ENCODE measurements at places on chromosomes 3 and 15.
A peak's percentile ranks its signal among the peaks of the same experiment; 100 is the strongest.

DNA sequence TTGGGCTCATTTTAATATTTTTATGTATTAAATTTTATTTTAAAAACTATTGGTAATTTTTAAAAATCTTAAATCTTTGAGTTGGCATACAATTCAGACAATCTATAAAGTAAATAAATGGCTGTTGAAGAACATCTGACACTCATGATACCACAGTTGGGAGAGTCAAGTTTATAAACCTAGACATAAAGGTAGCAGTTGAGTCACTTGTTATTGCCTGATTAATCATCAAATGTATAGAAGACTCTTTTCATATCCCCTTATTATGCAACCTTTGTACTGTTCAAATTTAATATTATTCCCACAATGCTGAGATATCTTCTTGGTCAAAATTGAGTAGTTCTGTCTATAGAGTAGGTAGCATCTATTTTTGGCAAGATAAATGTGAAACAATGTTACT is 19.6 kb downstream of the PAQR9 start:
- no peak for DNase-seq

GRCh38 chr3:3998140-3998922 is 199.1 kb downstream of the LRRN1 start:
- DNase-seq: no peak

DNA sequence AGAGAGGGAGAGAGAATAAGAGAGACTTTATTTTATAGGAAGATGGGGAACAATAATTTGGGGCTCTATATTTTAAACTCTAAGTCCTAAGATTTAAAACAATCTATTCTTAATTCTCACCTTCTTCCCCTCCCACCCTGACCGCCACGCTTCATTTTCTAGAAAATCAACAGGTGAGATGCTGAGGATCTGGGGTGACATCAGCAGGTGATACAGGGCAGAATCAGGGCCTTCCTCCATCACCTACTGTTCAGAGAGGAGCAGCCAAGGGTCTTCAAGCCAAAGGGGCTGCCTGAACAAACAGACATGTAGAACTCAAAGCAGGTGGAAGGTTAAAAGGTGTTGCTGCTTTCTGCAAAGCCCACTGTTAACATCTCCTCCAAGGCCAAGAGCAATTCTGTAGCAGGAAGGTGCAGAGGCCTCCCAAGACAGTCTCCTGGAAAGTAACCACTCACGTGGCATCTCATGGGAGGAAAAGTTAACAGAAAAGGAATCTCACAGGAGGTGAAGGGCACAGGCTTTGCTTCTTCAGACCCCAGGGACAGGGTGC is 183.6 kb upstream of the TLE3 start:
- DNase-seq: no peak

DNA sequence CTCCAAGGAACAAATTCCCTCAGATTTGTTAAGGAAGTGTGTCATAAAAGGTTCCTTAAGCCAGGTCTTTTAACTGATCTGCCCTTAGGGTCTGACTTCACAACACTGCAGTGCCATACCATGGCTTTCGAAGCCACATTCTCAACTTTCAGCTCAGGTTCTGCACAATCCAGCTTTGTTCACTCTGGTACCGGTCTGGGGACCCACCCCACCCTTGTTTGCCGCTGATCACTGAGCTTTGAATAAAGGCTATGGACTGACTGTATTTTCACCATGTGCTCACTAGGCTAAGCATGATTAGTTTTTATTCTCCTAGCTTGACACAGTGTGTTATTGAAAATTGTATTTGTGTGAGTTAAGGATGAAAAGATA is 15.9 kb downstream of the SNX1 start:
- no peak for DNase-seq

DNA sequence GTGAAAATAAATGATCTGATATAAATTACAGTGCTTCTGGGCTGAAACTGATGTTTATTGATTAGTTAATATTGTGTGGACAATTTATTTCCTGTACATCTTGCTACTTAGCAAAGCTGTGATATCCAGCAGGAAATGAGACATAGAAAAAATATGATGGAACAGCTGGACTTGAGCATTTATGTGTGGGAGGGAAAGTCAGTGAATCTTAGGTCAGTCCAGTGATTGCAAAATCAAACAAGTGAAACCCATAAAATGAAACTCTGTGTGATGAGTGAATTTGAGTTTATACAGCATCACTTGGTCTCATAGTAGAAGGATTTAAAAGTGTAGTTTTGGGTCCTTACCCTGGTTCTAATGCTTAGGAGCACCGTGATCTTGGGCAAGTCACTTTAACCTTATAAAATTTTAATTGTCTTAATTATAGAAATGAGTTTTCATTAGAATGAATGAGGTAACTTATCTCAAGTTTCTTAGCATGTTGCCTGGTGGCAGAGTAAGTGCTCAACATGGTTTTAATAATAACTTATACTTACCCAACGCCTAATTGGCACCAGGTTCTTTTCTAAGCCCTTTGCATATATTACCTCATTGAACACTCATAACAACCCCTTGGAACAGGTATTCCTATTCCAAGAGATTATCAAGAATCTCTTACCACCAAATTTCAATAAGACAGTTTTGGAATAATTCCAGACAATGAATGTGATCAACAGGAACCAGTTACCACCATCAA is 194.6 kb downstream of the ADAMTSL3 start:
- no peak for DNase-seq

- no peak for DNase-seq
Measured at GRCh38 chr3:127542441-127542952, 48.0 kb downstream of the TPRA1 start.

DNA sequence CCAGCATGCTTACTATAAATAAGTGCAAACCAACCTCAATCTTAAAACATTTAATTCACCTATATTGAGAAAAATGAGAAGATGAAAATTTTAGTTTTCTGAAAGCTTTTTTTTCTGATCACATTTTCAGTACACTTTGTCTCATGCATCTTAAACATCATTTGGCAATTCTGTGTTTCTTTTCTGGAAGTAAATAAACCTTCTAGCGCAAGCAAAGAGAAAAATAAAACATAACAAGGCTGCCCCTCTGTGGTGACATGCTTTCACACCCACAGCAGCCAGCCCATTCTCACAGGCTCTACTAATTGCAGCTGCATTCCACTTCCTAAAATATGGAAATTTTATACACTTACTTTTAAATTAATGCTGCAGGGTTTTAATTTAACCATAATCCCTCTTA is 90.1 kb downstream of the NEK10 start:
- no peak for DNase-seq

DNA sequence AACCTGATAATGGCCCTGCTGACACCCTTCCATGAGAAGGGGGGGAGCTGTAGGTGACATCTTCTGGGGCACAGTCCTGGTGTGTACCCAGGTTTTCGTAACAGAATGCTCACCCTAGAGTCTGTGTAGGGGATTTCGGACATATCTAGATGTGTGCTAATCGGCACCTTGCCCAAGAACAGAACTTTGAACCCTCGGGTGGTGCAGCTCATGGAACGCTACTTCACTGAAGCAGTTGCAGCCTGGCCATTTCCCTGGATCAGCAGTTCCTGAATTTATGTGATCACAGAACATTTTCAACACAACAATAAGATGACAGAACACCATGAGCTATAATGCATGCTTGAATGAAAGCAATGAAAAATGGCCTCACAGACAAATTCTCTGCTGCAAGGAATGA is 57.5 kb upstream of the MUC13 start:
- no peak for DNase-seq

GRCh38 chr15:64640146-64640871 is 135.1 kb downstream of the RBPMS2 start:
- no peak for DNase-seq

GRCh38 chr3:174776123-174776522 is 83.0 kb upstream of the NAALADL2 start:
- DNase-seq: no peak

GRCh38 chr3:61697301-61697700 is 135.9 kb downstream of the PTPRG start:
- DNase-seq: no peak

GRCh38 chr3:32757618-32758374 is 60.0 kb upstream of the TRIM71 start:
- no peak for DNase-seq

GRCh38 chr15:28096670-28097431 is 2.3 kb downstream of the OCA2 start:
- DNase-seq: no peak

- no peak for DNase-seq
Measured at GRCh38 chr15:62428259-62428658, 263.2 kb upstream of the C2CD4B start.

- no peak for DNase-seq
Measured at GRCh38 chr3:161126495-161126894, 21.3 kb upstream of the B3GALNT1 start.

DNA sequence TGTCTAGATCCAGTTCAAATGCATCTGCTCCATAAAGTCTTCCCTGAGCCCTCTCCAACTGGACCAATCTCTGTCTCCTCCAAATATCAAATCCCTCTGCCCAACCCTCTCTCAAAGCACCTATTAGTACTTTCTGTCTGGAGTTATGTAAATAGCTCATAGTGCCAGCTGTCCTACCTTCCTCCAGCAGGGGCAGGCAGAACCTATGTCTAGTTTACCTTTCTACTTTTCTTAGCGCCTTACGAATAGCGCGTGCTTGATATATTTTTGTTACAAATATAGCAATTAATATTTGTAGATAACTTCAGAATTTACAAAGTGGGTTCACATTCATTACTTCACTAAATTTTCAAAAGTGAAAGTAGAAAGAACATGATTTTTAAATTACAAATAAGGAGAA is 14.0 kb upstream of the CCDC80 start:
- DNase-seq: no peak

- DNase-seq: no peak
Measured at GRCh38 chr3:55488398-55489055, 1.4 kb upstream of the WNT5A start.

DNA sequence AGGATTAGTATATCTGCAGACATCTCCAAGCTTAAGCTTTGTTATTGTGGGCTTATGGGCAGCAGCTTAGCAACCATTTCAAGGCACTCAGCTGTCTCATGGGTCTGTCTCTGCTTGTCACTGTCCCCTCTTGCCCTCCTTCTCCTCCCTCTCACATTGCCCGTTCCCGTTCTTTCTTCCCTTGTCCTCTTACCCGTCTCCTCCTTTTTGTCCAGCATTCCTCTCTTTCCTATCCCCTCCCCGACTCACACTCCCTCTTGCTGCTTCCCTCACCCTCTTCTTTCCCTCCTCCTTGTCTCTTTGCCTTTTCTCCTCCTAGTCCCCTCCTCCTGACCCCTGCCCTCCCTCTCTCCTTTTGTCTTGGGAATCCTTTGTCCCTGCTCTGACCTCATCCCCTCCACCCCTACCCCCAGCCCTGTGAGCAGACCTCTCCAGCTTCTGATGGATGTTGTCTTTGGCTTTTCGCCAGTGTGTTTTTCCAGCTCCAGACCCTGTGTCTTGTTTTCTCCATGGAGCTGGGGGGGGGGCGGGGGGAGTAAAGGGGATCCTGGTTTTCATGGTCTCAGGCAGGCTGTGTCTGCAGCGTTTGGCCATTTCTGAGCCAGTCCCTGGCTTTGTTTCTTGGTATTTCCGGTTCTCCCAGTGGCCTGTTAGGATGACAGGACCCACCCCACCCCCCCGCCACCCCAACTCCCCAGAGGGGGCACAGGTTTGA is 47.9 kb upstream of the TRAK1 start:
- no peak for DNase-seq

DNA sequence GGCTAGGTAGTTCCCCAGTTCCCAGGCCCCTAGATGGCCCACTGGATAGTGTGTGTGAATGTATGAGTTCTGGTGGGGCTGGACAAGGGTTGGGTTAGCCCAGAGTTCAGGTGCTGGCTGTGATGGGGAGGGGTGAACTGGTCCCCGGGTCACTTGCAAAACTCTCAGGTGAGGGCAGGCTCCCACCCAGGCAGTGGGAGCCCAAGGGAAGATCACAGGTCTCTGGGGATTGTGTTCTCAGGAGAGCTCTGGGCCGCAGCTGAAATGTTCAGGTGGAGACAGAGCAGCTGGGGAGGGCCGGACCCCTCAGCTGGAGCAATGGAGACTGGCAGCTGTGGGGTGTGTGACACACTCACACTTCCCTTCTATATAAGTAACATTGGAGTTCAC is 12.8 kb upstream of the FAM98B start:
- no peak for DNase-seq

DNA sequence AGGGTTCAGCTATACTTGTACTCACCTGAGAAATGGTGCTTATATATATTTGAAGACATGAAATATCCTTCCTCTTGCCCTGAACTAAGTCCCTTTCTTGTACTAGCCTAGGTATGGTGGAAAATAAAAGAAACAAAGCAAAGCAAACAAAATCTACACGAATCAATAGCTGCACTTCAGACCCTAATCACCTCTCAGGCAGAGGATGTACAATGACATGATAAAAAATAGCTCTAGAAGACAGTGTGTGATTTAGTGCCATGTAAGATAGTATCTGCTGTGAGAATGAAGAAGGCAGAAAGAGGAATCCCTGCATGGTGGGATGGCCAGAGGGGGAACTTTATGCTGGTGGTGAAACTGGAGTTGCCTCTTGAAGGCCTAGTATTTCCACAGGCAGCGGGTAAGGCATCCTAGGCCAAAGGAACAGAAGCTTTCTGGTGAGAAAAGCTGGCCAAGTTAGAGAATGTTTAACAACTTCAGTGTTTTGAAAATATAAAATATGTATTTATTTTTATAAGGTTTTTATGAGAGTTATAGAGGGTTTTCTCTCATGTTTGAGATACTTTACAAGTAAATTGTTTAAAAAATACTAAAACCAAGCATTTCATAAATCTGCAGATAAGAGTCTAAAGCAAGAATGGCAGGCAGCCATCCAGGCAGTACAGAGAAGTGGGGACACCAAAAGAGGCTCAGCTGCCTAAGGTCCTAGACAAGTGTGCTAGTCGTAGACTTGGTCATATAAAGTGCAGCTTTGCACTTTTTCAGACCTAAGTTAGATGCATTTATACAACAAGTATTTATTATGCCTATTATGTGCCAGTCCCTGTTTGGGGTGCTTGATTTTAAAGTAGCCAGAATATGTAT is 14.9 kb downstream of the LEKR1 start:
- DNase-seq: no peak

GRCh38 chr3:86073799-86074198 is 917.1 kb downstream of the VGLL3 start:
- no peak for DNase-seq

GRCh38 chr3:54931182-54931581 is 3.3 kb upstream of the LRTM1 start:
- no peak for DNase-seq

DNA sequence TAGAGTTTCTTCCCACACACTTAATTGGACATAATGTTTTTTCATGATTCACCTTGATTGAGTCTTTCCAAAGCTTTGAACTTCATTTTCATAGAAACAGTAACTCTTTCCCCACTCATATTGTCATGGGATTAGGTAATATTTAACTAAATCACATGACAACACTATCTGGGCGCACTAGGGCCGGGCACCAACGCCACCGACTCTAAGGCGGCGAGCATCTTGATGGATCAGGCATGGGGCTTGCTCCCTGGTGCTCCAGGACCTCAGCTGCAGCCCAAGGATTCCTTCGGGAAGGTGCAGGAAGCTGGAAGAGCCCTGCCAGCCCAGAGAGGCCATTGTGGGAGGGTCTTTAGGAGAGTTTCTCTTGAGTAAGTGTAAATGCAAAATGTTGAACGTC is 193.1 kb upstream of the UBE3A start:
- DNase-seq: no peak

- DNase-seq: no peak
Measured at GRCh38 chr3:41715376-41715775, 246.5 kb downstream of the ULK4 start.

GRCh38 chr3:114809668-114810413 is 337.2 kb downstream of the ZBTB20 start:
- DNase-seq: peak; percentile 13
